Activated CD4-positive, alpha-beta memory T cell treated with anti-CD3 and anti-CD28 coated beads, Interleukin-2, amount 10 ng/mL, durations not matched to agents 7 days and 5 days (primary cell): ENCODE measurements at places on chromosomes 4 and X. TPM values are rescaled to one million over a fixed set of nuclear protein-coding genes. Genes with fewer than 3 reads are reported as not detected.

Gene CPZ
- total RNA-seq = 0.75 TPM

DNA sequence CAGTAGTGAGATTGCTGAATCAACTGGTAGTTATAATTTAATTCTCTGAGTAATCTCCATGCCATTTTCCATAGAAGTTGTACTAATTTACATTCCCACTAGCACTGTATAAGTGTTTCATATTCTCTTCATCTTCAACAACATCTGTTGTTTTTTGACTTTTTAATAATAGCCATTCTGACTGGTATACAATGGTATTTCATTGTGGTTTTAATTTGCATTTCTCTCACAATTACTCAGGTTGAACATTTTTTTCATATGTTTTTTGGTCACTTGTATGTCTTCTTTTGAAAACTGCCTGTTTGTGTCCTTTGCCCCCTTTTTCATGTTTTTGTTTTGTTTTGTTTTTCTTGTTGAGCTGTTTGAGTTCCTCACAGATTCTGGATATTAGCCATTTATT lies 880.2 kb downstream of the RAPGEF2 start:
- H3K27ac ChIP-seq = no peak overlapping the region
- no peaks in the 10 kb centered on the region for H3K4me1 ChIP-seq
- H3K36me3 ChIP-seq = no peaks in the 10 kb centered on the region
- no peaks in the 10 kb centered on the region for H3K27me3 ChIP-seq
- no peak overlapping the region for H3K4me3 ChIP-seq

GRCh38 chr4:85658766-85659439 lies 184.0 kb downstream of the ARHGAP24 start:
- H3K27me3 ChIP-seq = no peaks in the 10 kb centered on the region
- no peak overlapping the region for H3K27ac ChIP-seq
- no peak overlapping the region for H3K4me3 ChIP-seq
- no peaks in the 10 kb centered on the region for H3K4me1 ChIP-seq

- no peaks in the 10 kb centered on the region for H3K36me3 ChIP-seq
- H3K27ac ChIP-seq = no peak overlapping the region
- H3K4me1 ChIP-seq = no peaks in the 10 kb centered on the region
- H3K27me3 ChIP-seq = peaks cover 4% of the 10 kb centered on the region
- DNase-seq = no peak
- H3K4me3 ChIP-seq = no peak overlapping the region
Observed at GRCh38 chrX:40849906-40850823, 114.8 kb upstream of the MED14 start.

DNA sequence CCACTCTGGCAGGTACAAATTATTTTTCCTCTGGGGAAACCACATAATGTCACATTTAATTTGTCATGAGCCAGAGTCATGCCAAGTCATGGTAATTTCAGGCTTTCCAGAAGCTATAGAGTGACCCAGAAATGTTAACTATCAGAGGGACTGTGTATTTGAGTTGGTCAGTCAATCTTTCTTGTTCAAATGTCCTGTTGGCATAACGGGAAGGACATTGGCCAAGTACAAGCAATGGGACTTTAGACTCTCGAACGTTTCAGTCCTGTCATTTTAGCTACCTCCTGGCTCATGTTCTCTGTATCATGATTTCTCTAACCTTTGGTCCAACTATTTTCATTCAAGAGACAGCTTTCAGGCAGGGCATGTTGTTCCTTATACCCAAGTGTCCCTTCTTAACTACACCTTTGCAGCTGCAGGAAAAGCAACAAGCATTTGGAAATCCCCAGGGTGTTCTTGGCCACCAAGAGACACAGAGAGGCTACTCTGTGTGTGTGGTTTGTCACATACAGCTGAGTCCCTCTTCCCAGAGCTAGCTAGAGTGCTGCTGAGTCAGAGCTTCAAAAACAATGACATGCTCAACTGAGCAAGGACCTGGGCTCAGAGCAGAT lies 142.6 kb downstream of the EGF start:
- peak overlapping the region; percentile 22 for H3K4me3 ChIP-seq
- peaks cover 42% of the 10 kb centered on the region for H3K36me3 ChIP-seq
- no peaks in the 10 kb centered on the region for H3K27me3 ChIP-seq
- H3K4me1 ChIP-seq = peaks cover 62% of the 10 kb centered on the region
- peak overlapping the region; percentile 55 for H3K27ac ChIP-seq

Gene MAGEA2B
- not detected for total RNA-seq

Gene MMRN1
- total RNA-seq = 0.90 TPM

DNA sequence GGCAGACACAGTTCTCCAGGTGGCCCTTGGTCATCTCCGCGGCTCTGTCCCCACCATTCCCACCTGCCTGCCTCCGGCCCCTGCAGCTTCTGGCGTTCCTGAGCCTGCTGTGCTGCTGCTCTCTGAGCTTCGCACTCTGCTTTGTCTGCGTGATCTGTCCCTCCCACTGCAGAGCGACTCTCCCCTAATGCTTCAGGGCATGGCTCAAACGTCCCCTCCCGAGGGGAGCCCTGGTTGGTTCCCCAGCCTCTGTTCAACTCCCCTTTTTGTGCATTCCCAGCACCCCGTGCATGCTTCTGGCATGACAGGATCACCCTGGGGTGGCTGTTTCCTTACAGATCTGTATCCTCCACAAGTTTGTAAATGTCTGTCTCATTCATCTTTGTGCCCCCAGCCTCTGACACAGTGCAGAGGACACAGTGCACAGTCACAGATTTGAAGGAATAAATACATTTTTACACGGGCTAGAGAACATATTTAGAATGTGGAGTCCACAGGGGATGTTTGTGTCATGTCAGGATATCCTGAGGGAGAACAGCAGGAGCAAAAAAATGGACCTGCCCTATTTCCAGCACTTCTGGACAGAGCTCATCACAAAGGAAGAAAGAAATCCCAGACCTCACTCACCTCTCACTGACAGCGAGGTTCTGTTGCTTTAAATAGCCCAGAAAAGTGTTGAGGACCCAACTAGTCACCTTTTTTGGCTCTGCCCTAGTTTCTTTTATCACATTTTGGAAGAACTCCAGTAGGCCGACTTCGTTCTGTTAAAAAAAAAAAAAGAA lies 72.6 kb downstream of the GATB start:
- DNase-seq = no peak
- H3K27me3 ChIP-seq = no peaks in the 10 kb centered on the region
- H3K4me1 ChIP-seq = peaks cover 1% of the 10 kb centered on the region
- H3K27ac ChIP-seq = no peak overlapping the region
- H3K4me3 ChIP-seq = no peak overlapping the region

- no peaks in the 10 kb centered on the region for H3K4me1 ChIP-seq
- no peak overlapping the region for H3K4me3 ChIP-seq
- H3K36me3 ChIP-seq = no peaks in the 10 kb centered on the region
- H3K27me3 ChIP-seq = no peaks in the 10 kb centered on the region
- H3K27ac ChIP-seq = no peak overlapping the region
- DNase-seq = no peak
Observed at GRCh38 chr4:7431696-7432530, 2.8 kb downstream of the PSAPL1 start.

Gene CEP44
- 25.1 TPM for total RNA-seq

- H3K36me3 ChIP-seq = no peaks in the 10 kb centered on the region
- H3K27me3 ChIP-seq = no peaks in the 10 kb centered on the region
- no peak overlapping the region for H3K27ac ChIP-seq
- no peak for DNase-seq
- no peak overlapping the region for H3K4me3 ChIP-seq
Observed at GRCh38 chrX:124257924-124258702, 74.3 kb upstream of the TEX13D start.
